Activated CD4-positive, alpha-beta T cell treated with anti-CD3 and anti-CD28 coated beads, Interleukin-2, amount 10 ng/mL, durations not matched to agents 7 days and 5 days (primary cell): ENCODE measurements at places on chromosomes 7 and 10. TPM values are rescaled to one million over a fixed set of nuclear protein-coding genes. Genes with fewer than 3 reads are reported as not detected.

DNA sequence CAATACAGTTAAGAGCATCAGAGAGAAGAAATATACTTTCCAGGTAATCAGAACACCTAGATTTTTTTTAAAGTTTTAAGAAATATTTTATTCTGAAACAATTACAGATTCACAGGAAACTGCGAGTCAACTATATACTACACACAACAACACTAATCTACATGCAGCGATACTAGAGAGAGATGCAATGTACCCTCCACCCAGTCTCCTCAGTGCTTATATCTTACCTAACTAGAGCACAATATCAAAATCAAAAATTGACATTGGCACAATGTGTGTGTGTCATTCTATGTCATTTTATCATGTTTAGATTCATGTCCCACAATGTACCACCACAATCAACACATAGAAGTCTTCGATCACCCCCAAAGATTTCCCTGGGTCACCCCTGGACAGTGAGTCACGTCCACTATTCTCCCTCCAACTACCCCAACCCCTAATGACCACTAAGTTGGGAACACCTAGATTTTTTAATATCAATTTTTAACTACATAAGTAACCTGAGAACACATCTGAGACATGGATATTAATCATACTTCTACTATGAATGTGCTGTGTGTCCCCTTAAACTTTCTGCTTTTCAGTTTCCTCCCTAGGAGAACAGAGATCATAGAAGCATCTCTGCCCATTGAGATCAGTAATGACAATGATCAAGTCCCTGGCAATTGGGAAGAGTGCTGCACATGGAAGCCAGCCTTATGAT lies 86.5 kb downstream of the GSAP start:
- peaks cover 57% of the 10 kb centered on the region for H3K4me1 ChIP-seq
- no peaks in the 10 kb centered on the region for H3K36me3 ChIP-seq
- H3K27me3 ChIP-seq: no peaks in the 10 kb centered on the region

DNA sequence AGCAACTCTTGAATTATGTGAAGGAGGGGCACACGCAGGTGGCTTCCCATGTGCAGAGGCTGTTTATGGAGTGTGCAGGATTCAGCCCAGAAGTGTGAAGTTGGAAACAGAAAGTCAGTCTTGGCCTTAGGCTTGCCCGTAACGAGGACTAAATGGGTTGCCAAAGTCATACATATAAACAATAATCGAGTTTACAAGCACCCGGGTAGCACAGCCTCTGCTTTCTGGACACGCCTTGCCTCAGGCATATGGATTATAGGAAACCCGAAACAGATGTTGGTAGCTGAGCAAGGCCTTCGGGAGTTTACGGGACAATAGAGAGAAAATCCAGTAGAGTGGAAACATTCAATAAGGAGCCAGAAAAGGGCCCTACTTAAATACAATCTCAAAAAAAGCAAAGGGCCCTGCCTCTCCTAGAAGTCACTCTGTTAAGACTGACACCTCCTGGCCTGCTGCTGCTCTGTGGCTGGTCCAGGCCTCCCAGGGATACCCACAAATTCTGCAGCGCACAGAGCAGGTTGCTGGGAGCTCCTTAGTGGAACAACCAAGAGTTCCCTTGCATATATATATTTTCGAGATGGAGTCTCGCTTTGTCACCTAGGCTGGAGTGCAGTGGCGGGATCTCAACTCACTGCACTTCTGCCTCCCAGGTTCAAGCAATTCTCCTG lies 48.5 kb downstream of the SMKR1 start:
- peaks cover 9% of the 10 kb centered on the region for H3K27me3 ChIP-seq
- H3K4me1 ChIP-seq: peaks cover 5% of the 10 kb centered on the region
- no peaks in the 10 kb centered on the region for H3K36me3 ChIP-seq

DNA sequence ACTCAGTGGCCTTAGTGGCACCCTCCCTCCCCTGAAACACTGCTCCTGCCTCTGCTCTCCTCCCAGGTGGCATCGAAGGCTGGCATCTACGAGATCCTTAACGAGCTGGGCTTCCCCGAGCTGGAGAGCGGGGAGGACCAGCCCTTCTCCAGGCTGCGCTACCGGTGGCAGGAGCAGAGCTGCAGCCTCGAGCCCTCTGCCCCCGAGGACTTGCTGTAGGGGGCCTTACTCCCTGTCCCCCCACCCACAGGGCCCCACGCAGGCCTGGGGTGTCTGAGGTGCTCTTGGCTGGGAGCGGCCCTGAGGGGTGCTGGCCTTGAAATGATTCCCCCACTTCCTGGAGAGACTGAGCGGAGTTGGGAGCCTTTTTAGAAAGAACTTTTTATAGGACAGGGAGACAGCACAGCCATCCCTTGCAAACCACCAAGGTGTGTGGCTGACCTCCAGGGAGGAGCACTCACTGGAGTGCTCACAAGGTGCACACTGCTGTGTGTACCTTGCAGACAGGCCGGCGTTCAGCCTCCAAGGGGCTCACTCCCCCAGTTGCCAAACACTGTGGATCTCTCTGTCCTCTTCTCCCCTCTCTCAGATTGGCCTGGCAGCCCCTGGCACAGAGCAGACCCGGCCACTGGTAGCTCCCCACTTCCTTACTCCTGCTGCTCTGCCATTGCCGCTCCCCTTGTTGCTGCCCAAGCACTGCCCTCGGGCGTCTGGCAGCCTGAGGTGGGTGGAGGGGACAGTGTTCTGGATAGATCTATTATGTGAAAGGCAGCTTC lies 35.8 kb downstream of the PRF1 start:
- peaks cover 2% of the 10 kb centered on the region for H3K27me3 ChIP-seq
- no peaks in the 10 kb centered on the region for H3K36me3 ChIP-seq
- no peak overlapping the region for H3K27ac ChIP-seq
- H3K4me1 ChIP-seq: peaks cover 25% of the 10 kb centered on the region

- H3K27ac ChIP-seq: no peak overlapping the region
- no peak for DNase-seq
- H3K27me3 ChIP-seq: peaks cover 34% of the 10 kb centered on the region
- H3K36me3 ChIP-seq: peaks cover 7% of the 10 kb centered on the region
- no peak overlapping the region for H3K4me3 ChIP-seq
Observed at GRCh38 chr10:88097536-88097935, 234.1 kb downstream of the PTEN start.

DNA sequence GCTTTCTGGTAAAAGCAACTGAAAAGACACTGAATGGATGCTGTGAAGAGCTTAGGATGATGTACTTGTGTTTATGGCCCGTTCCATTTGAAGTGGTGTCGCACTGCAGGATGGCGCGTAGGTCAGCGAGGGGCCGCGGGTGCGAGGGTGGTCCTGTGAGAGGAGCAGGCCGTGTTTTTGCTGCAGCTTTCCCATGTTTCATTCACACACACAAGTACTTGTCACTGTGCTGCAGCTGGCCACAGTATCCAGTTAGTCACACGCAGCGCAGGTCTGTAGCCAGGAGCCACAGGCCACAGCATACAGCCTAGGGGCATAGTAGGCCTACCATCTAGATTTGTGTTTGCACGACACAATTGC lies 23.2 kb downstream of the WIPI2 start:
- no peaks in the 10 kb centered on the region for H3K4me1 ChIP-seq
- no peak for DNase-seq
- H3K27me3 ChIP-seq: no peaks in the 10 kb centered on the region
- H3K27ac ChIP-seq: no peak overlapping the region
- H3K4me3 ChIP-seq: no peak overlapping the region
- peaks cover 44% of the 10 kb centered on the region for H3K36me3 ChIP-seq

DNA sequence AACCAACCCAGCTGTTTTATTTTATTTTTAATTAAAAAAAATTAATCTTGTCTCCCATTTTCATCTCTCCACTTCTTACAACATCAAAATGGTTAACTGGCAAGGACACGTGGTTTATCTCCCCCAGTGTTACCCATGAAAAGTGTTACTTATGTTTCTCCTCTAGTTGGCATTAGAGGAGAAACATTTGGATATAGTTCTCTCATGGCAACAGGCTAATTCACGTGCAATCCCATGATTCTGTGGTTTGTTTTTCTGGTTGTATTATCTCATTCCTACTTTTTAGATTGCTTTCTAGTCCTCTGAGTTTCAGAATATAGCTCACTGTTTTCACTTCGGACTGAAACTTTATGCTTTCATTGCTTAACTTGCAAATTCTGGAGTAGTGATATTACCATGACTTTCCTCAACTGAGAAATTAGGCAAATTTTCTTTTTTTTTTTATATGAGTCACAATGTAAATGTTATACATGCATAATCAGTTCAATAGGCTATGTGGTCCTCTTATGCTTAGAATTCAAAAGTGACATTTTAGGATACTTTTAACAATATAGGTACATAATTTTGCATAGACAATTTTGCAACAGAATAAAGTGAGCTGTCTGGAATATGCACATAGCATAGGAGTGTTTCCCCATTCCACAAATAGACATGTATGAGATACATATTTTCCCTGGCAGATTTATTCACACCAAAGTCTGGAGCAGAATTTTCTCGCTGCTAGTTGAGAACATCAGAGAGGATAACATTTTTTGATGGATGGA lies 43.0 kb downstream of the LHFPL3 start:
- no peaks in the 10 kb centered on the region for H3K36me3 ChIP-seq
- H3K4me1 ChIP-seq: no peaks in the 10 kb centered on the region
- H3K27ac ChIP-seq: no peak overlapping the region
- DNase-seq: no peak
- no peak overlapping the region for H3K4me3 ChIP-seq

- peaks cover 26% of the 10 kb centered on the region for H3K27me3 ChIP-seq
- no peaks in the 10 kb centered on the region for H3K36me3 ChIP-seq
- H3K27ac ChIP-seq: no peak overlapping the region
- no peak overlapping the region for H3K4me3 ChIP-seq
Observed at GRCh38 chr7:45268013-45268412, 110.4 kb downstream of the RAMP3 start.

- no peak for DNase-seq
- no peaks in the 10 kb centered on the region for H3K27me3 ChIP-seq
- peaks cover 6% of the 10 kb centered on the region for H3K4me1 ChIP-seq
- peaks cover 28% of the 10 kb centered on the region for H3K36me3 ChIP-seq
- no peak overlapping the region for H3K27ac ChIP-seq
Observed at GRCh38 chr7:137879357-137880158, 32.8 kb upstream of the DGKI start.

GRCh38 chr7:41916450-41916927 lies 213.6 kb upstream of the INHBA start:
- DNase-seq: no peak
- H3K4me1 ChIP-seq: no peaks in the 10 kb centered on the region
- H3K36me3 ChIP-seq: no peaks in the 10 kb centered on the region
- no peak overlapping the region for H3K27ac ChIP-seq
- H3K27me3 ChIP-seq: peaks cover 15% of the 10 kb centered on the region
- no peak overlapping the region for H3K4me3 ChIP-seq

DNA sequence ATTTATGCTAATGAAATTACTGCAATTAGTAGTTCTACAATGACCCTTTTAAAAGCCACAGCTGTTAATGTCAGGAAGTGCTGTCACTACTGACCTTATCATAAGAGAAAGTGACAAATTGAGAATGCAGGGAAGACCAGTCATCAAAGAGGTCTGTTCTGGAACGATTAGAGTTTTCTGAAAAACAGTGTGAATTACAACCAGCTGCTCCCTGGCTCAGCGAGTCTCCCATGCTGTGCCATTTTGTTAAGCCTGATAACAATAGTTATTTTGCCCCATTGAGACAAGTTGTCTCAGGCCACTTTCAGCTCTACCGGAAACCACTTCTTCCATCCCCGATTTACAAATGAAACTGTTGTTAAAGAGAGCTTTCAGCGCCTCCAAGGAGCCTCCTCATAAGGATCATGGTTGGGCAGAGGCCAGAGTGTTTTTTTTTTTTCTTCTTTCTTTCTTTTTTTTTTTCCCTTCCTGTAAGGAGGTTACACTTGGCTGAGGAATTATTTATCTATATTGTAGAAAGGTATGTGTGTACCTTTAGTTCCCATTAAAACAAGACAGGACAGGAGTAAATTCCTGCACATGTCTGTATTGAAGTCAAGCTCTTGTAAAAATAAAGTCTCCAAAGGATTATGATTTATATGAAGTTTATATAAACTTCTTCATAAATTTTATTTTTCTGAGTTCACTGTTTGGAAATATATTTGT lies 173.6 kb downstream of the CDCA7L start:
- no peaks in the 10 kb centered on the region for H3K36me3 ChIP-seq
- H3K4me1 ChIP-seq: peaks cover 4% of the 10 kb centered on the region
- no peak overlapping the region for H3K4me3 ChIP-seq
- peaks cover 9% of the 10 kb centered on the region for H3K27me3 ChIP-seq
- H3K27ac ChIP-seq: no peak overlapping the region
- DNase-seq: no peak

DNA sequence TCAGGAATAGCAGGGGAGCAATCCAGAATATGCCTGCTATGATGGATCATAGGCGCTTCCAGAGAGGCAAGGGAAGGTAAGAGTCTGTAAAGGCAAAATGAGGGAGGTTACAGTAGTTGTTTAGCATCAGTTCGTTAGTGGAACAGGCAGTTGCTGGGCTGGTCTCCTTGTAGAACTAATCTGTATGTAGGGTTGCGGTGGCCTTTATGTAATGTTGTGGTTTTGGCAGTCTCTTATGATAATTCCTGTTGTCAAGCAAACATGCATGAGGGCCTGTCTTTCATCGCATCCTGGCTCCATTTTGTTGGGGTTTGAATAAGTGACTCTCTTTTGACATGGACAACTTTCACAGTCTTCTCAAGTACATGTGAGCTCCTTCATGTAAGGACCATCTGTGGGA lies 427.8 kb upstream of the LRGUK start:
- H3K4me3 ChIP-seq: no peak overlapping the region
- DNase-seq: no peak
- no peaks in the 10 kb centered on the region for H3K27me3 ChIP-seq
- peaks cover 3% of the 10 kb centered on the region for H3K4me1 ChIP-seq
- H3K27ac ChIP-seq: no peak overlapping the region

DNA sequence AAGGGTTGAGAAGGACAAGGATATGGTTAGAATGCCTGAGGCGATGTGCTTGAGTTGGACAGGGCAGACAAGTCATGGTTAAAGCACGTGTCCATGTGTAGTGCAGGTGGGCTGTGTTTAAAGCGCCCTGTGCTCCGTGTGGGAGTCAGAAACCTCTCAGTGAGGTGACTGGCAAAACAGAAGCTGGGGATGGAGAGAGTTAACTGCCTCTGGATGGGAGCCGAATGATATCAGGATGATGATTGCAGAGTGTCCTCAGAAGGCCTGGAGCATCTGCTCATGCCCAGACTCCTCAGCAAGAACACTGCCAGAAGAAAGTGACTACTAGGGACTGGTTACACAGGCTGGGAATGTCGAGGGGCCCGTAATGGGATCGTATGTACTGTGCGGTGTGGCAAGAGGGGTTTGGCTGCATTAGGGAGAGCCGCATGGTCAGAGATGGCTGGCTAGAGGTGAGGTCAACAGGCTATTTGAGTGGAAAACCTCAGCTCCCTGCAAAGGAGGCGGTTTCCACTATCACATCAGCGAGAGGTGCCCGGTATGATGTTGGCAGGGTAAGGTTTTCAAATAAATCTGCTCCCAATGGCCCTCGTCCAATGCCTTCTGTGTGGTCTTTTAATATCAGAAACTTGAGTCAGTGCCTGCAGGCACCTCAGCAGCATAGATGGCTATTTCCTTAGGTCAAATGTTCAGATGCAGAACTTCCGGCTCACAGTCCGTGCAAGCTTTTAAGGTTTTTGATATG lies 26.1 kb upstream of the MRC1 start:
- no peaks in the 10 kb centered on the region for H3K4me1 ChIP-seq
- no peaks in the 10 kb centered on the region for H3K27me3 ChIP-seq
- no peak overlapping the region for H3K27ac ChIP-seq
- no peak overlapping the region for H3K4me3 ChIP-seq

- peak; percentile 58 for DNase-seq
- peaks cover 8% of the 10 kb centered on the region for H3K27me3 ChIP-seq
- H3K36me3 ChIP-seq: peaks cover 21% of the 10 kb centered on the region
- peak overlapping the region; percentile 93 for H3K27ac ChIP-seq
Observed at GRCh38 chr7:24980534-24981170, 674 bp upstream of the OSBPL3 start.

Gene ZNF488
- total RNA-seq: not detected

Gene SUGCT
- total RNA-seq: not detected

Gene FAM25G
- not detected for total RNA-seq

Gene A1CF
- total RNA-seq: not detected

Gene FAM200A
- 5.4 TPM for total RNA-seq

Gene MTERF1
- 18.4 TPM for total RNA-seq
